Pulmonary artery endothelial cell (primary cell): ENCODE measurements at places on chromosomes 5 and 9. TPM values are rescaled to one million over a fixed set of nuclear protein-coding genes. Genes with fewer than 3 reads are reported as not detected.

CTXN3 gene
- not detected in 2 replicates for total RNA-seq

GCNT1 gene
- 20.6 and 22.0 TPM in 2 replicates for total RNA-seq

LCN10 gene
- total RNA-seq: under 0.01 TPM in 1 of 2 replicates, not detected in the other

DHFR gene
- total RNA-seq: 18.1 and 30.3 TPM in 2 replicates

CNTNAP3B gene
- total RNA-seq: 51.9 and 202 TPM in 2 replicates

CDKN2B gene
- total RNA-seq: 2.3 and 3.5 TPM in 2 replicates

CARD6 gene
- 29.5 and 37.9 TPM in 2 replicates for total RNA-seq

SPARC gene
- total RNA-seq: 1,269 and 1,423 TPM in 2 replicates
